ENCODE measurements at places on chromosomes 6 and 20.

GRCh38 chr6:13846841-13847240 is 32.5 kb upstream of the MCUR1 start:
- no peak for DNase-seq

DNA sequence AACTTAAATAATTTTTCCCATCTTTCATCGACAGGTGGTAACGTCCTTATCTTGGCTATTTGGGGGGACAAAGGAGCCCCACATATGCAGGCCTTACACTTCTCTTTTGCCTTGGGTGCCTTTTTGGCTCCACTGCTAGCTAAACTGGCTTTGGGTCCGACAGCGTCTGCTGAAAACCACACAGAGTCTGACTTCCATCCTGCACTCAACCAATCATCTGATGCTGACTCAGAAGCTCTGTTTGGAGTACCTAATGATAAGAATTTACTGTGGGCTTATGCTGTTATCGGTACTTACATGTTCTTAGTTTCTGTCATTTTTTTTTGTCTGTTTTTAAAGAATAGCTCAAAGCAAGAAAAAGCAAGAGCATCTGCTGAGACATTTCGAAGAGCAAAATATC is 178.5 kb downstream of the SLC16A10 start:
- DNase-seq: no peak

GRCh38 chr6:80544976-80545722 is 438.7 kb downstream of the BCKDHB start:
- DNase-seq: no peak

- DNase-seq: no peak
Observed at GRCh38 chr6:150149146-150149545, 6.3 kb downstream of the PPP1R14C start.

DNA sequence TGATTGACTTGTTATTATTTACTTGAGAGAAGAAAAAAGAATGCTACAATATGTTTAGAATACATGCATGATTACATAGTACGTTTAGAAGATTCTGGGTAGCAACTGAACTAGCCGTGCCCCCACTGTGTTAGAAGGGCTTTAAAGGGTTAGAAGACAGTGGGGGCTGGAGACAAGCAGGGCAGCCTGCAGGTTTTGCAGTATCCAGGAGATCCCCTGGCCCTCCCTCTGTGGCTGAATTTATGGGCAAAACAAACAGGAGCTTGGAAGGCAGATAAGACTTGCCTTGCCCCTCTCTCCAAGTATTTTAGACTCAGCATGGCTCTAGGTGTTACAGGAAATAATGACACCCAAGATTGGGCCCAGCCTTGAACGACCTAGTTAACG is 179.2 kb downstream of the CLIC5 start:
- no peak for DNase-seq

DNA sequence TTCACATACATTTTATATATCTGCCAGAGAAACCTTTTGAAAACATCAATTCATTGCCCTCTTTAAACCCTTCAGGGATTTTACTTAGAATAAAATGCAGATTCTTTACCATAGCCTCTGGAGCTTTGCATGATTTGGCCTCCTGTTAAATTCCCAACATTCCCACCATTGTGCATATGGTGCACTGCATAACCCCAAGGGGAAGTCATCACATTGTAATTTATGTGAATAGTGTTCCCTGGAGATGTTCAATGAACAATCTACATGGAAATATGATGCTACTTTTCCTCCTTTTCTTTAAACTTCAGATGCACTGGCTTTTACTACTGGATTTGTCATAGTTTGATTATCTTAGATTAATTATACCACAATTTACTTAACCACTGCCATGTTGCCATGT is 94.7 kb downstream of the PHF3 start:
- DNase-seq: no peak

GRCh38 chr20:51650685-51651134 is 108.2 kb upstream of the NFATC2 start:
- peak; percentile 64 for DNase-seq

DNA sequence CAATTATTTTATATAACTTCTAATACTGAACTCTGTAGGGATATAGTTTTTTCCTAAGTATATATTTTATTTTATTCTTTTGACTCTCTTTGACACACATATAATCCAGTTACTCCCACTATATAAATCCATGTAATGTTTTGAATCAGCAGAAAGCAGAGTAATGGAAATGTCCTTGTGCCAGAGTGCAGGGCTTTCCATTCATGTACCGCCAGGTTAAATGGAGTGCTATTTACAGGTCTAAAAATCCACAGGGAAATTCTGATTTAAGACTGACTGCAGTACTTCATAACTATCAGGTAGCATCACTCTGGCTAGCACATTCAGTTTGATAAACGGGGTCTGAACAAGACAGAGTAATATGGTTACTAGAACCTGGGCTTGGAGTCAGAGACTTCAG is 626.8 kb downstream of the COL12A1 start:
- no peak for DNase-seq

DNA sequence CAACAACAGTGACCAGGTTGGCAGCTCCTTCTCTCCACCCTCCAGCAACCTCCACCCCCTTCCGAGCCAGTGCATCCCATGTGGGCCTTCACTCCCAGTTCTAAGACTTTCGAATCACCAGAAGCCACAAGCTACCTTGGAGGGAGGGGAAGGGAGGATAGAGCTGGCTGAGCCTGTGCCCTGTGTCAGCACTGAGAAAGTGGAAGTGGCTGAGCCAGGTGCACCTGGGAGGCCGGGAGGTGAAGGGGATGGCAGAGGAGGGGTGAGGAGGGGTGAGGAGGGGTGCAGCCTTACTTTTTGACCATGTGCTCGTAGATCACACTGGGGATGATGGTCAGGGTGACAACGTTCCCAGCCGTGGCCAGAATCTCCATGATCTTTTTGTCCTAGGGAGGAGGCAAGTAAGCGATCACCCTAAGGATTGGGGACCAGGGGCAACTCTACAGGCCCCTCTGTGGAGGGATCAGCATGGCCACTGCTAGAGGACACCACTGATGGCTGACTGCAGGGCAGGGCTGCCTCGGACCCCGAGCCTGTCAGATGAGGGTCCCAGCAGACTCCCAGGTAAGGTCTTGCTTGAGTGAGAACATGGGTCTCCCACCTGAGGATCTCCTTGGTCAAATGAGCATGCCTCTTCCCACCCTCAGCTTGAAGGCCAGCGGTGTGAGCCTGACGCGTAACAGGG is 18.3 kb downstream of the SDCBP2 start:
- no peak for DNase-seq

DNA sequence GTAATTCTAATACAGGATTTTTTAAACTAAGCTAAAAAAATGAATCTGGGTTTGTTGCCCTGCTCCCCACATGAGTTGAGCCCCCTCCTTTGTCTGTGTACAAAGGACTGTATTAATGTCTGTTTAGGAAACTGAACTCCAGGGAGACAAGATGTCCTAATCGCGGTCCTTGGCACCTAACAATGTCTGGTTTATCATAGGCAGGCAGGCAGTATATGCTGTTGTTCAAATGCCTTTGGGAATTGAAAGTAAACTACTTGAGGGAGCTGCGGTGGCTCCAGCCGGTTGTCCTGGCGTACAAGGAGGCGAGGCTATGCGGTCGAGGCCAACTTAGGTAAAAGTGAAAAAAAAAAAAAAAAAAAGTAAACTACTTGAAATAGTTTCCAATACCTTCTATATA is 98.5 kb downstream of the TULP4 start:
- DNase-seq: no peak

DNA sequence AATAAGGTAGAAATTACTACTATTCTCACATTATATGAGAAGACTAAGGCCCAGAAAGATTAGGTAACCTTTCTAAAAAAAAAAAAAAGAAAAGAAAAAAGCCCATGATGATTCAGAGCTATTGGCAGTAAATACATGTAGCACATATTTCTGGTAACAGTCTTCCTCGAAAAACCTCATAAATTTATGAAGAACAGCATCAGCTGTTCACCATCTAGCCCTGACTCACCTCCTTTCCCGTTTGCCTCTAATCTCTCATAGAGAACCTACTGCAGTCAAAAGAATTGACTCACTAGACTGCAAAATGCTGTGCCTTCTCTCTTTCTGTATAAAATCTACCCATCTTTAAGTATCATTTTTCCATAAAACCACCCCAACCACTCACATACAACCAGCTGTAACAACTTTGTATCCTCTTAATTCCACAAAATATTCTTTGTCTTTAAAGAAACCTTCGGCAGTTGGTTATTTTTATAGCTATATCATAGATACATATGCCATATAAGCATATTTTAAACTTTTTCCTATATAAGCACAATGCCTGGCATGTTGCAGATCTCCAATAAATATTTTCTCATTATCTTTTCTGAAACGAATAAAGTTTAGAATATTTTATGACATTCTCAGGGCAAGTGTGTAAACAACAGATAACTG is 152.7 kb upstream of the ENPP5 start:
- no peak for DNase-seq

DNA sequence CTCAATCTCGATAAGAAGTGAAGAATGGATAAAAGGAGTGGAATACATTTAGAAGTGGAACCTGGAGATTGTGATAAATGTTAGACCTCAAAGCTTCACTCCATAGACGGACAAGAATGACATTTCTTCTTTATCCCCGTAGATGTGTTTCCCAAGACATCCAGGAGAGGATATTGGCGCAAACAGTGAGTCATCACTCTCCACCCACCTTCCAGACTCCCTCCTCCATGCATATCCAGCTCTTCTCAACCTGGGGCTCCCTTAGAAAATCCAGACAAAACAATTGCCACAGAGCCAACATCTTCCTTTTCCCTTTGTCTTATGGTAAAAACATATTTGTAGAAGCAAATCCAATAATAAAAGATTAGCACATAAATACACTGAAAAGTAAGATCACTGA is 586.1 kb downstream of the PTPRT start:
- DNase-seq: no peak

- DNase-seq: no peak
Observed at GRCh38 chr20:37283530-37284195, 5.8 kb upstream of the MANBAL start.

DNA sequence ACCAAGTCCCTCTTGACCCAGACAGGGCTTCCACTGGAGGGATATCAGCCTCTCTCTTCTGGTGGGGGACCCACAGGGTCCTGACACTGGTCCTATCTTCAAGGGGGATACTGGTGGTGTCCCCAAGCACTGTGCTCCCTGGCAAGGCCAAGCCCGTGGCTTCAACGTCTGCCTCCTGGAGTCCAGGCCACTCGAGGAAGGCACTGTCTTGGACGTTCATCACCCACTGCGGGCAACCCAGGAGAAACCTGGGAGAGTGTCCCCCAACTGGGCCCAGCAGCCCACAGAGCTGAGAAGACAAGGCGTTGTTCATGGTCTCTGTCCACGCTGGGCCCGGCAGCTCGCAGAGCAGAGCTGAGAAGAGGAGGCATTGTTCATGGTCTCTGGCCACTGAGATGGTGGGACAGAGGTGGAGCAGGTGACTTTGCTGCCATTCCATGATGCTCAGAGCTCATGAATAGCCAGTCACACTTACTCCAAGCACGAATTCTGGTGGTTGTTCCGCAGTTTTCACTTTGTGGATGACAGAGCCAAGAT is 37.5 kb upstream of the FRMD1 start:
- no peak for DNase-seq

DNA sequence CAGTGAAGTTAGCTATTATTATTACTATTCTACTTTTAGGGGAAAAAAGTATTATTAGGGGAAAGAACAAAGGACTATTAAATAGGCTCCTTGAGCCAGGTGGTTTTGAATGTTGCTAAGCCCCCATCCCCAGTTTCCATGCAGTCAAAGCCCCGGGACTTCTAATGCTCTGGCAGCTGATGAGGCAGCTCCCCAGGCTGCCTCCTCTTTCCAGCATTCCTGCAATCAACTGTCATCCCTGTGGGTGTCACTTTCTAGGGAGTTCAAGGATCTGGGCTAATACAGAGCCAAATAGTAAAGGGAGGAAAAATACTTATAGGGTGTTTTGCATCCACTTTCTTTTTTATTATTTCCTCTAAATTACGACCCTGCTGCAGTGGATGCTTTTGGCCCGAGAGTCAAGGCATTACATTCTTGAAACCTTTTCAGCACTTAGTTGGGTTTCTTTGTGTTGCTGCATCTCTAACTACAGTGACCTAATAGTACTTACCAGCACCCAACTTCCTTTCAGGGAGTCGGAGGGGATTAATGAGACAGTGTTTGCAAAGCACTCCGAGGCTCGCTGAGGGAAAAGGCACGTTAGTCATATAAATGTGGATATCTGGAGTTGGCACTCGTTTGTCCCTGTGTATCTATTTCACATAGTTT is 303.9 kb upstream of the MAP3K7 start:
- DNase-seq: no peak

DNA sequence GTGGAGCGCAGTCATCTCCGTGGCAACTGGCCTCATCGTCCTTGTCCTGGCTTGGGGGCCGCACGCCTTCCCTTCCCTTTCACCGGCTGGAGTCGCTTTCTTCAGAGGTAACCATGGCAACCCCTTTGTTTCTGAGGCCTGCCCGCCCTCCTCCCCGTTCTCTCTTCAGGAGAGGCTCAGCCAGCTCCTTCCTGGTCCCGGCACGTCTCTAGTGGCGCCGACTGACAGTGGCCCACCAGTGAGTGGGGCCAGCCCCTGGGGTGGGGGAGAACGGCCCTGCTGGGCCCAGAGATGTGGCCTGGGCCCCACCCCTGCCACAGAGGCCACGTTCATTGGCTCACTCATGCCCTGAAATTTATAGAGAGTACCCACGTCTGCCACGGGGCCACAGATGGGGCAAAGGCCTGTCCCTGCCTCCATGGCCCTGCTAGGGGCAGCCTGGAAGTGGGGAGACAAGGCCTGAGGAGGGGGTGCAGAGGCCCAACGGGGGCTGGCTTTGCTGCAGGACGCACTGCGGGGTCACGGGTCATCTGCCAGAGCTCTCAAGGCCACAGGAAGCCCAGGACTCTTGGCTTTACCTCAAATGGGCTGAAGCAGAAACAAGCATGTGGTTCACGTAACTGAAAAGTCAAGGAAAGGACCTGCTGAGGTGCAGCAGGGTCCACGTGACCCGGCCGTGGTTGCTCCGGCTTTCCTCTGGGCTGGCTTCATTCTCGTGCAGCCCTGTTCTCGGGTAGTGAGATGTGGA is 1.4 kb upstream of the OSBPL2 start:
- no peak for DNase-seq

DNA sequence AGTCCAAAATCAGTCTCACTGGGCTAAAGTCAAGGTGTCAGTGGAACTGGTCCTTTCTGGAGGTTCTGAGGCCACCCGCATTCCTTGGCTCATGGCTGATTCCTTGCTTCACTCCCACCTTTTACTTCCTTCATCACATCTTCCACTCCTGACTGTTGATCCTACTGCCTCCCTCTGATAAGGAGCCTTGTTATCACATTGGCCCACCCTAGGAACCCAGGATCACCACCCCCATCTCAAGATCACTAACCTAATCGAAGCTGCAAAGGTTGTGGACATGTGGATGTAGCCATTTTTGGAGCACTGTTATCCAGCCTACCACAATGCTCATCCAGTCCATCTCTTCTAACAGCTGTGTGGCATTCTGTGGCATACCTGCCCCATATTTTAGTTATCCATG is 87.2 kb downstream of the TNFAIP3 start:
- DNase-seq: no peak

GRCh38 chr6:46789434-46790354 is 3.5 kb upstream of the MEP1A start:
- no peak for DNase-seq

- peak; percentile 49 for DNase-seq
Observed at GRCh38 chr6:288866-289265, 3.4 kb upstream of the DUSP22 start.
